ENCODE measurements at places on chromosomes 5 and 9.

GRCh38 chr9:16221366-16221765 lies 649.1 kb downstream of the BNC2 start:
- DNase-seq: no peak

DNA sequence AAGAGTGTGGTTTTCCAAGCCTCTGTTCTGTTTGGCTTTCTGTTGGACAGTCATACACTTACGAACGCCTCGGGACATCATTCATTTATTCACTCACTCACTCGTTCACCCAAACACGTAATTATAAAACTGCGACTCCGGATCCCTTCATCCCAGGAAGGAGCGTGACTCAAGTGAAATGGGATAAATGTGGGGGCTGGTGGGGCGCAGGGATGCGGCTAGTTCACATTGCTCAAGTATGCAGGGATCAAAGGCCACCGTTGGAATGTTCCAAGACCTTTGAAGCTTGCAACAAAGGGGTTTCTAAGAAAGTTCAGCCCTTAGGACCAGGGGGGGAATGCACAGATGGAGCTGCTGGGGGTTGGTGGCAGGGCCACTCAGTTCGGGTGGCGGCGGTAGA lies 64.2 kb downstream of the CFAP77 start:
- no peak for DNase-seq

- no peak for DNase-seq
Measured at GRCh38 chr5:88691230-88691582, 191.8 kb downstream of the MEF2C start.

GRCh38 chr5:963673-964531 lies 44.7 kb upstream of the NKD2 start:
- DNase-seq: no peak

DNA sequence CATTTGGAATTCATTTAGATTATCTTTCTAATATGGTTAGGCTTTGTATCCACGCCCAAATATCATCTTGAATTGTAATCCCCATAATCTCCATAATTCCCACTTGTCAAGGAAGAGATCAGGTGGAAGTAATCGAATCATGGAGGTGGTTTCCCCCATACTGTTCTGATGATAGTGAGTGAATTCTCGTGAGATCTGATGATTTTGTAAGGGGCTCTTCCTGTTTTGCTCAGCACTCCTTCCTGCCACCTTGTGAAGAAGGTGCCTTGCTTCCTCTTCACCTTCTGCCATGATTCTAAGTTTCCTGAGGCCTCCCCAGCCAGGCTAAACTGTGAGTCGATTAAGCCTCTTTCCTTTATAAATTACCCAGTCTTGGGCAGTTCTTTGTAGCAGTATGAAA lies 527.5 kb upstream of the ARRDC3 start:
- no peak for DNase-seq

DNA sequence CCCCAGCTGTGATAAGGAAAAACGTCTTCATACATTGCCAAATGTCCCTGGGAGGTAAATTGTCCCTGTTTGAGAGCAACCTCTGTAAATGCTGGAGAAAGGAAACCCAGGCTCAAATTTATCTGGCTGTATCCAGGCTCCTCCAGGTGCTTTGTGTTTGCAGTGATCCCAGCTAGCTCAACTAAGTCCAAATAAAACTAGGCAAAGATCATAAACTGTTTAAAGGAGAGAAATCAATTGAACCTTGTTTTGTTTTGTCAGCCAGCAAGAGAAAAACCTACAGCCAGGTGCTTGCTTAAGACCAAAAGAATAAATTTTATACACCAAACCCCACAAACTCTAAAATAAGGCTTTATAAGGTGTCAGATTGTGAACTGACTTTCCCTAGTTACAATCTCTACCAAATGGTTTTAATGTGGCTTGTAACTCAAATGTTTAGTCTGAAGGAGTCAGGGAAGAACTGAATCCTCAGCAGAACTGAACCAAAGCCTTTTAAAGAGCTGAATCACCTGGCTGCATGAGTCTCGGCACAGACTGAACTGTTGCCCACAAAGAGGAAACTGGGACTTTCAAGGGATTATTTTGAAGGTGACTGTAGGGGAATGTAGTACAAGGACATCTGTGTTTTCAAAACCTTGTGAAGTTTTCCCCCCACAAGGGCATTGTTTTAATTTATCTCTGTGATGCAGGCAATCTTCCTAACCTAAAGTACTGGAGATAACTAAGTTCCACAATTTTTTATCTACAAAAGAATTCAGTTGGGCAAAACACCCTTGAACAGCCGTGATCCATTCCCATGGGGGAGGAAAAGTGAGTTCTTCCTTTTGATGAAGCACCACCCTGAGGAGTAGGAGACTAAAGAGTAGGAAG lies 201.7 kb upstream of the TARS1 start:
- DNase-seq: no peak

DNA sequence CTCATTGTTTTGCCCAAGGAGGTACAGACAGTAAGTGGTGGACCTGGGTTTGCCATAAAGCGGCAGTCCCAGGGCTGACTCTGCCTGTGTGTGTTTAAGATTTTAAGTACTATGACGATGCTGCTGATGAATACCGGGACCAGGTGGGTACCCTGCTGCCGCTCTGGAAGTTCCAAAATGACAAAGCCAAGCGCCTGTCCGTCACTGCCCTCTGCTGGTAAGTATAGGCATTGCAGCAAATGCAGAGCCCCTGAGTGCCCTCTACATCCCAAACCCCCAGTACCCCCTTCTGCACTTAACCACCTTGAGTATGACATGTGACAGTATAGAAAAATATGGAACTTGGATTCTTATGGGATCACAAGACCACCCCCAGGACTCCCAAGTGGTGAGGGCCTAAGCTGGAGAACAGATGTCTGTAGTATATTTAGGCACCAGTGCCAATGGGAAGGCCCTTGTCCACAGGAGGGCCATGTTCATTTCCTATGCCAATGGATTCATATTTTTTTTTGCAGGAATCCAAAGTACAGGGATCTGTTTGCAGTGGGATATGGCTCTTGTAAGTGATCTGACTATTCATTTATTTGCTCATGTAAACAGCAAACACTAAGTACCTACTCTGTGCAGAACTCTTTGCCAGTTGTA lies 22.0 kb downstream of the ENHO start:
- DNase-seq: no peak

DNA sequence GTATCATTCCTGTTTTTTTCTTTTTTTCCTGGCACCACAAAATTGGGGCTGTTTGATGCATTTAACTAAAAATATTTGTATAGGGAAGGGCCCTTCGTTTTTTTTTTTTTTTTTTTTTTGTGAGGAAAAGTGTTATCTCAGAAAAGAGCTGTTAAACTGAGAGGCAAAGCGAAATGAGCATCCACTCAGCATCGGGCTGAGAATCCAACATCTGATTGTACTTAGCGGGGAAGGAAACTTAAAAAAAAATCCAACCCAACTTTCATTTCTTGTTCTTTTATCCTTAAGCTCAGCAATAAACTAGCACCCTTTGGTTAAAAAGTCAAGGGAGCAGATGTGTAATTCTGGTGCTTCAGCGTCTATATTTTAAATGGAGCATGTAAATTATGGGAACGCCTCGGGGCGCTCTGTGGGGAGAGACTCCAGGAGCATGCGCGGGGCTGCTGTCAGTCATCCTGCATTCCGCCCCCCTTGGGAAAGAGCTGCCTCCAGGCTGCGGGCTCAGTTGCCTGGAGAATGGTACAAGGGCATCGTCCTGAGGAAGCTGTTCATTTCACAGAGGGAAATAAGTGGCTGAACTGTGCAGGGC lies 33.3 kb downstream of the DMRT2 start:
- DNase-seq: no peak

DNA sequence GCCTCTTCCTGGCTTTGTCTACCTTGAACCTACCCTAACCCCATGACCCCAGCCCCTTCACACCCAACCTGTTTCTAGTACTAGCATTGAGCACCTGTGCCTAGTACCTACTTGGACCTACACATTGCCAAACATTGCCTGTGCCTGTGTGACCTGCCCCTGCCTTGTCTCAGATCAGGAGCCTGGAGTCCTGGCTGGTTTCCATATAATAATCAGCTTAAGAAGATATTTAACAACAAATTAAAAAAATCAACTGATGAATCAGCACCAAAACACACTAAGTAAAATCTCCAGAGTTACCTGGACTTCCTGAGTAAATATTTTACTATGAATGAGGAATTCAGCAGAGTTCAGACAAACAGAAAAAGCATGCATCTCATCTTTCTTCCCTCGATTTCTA lies 17.7 kb downstream of the LPAR1 start:
- DNase-seq: no peak

DNA sequence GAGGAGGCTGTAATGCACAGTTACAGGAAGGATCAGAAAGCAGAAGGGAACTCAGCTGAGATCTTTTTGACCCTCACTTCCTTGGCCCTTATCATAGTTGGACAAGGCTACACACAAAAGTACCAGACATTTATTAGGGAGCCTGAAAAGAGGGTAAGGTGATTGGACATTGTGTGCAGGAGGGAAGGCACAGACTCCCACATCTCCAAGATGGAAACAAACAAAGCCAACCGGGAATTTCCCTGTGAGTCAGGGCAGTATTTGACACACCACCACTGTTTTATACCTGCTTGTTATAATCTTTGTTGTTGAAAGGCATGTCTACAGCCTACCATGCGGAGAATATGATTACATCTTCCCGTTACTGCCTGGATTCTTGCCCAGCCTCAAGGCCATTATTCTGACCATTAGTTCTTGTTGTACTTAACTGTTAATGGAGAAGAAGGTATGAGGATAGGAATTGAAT lies 3.0 kb upstream of the CCNG1 start:
- DNase-seq: no peak

GRCh38 chr9:99130069-99130468 lies 25.2 kb downstream of the TGFBR1 start:
- DNase-seq: peak; percentile 68

GRCh38 chr9:75657015-75657414 lies 233.5 kb upstream of the PCSK5 start:
- no peak for DNase-seq

DNA sequence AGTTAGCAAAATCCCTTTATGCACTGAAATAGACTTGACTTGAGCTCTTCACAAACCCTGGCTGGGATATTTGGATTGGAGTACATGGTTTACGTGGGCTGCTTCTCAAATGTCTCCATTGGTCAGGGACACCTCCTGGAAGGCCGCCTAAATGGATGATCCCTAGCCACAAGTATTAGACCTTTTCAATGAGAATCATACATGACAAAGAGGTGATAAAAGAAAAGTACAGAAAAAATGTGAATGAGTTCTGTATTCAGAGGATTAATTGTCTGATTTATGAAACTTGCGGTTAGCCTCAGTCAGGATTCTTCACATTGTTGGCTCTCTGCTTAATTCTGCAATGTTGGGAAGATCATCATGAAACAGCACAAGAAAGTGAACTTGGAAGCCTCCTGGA lies 752.8 kb upstream of the ADAMTS16 start:
- DNase-seq: no peak

DNA sequence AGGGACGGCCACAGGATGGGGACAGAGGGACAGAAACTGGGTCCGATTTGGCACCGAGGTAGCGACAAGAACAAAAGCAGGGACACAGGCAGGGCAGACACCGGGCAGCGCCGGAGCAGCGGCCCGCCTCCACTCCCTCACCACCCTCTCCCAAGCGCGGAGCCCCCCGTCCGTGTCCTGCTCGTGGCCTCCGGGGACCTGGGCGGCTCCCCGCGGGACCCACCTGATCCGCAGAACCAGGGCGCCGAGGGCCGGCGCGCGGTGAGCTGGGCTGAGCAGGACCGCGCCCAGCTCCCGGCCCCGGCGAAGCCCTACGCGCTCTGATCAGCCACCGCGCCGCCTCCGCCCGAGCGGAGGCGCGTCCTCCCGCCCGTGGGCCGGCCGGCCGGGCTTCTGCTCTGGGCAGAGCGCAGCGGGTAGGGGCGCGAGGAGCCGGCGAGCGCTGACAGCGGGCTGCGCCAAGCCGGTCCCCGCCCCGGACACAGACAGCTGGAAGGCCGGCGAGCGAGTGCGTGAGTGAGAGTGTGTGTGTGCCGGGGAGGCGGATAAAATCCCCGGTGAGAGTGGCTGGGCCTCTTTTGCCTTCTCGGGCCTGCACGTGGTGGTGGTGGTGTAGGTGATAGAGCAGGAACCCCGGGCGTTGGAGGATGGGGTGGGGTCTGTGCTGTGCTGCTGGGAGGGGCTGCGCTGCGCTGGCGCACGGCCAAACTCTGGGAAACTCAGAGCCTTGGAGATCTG lies at the start of gene GGTA1:
Gene GGTA1, minus strand, starts transcription at position 418 of the 738 bp plus-strand sequence. CDS start 31,922 bp downstream, outside the sequence.
- DNase-seq: no peak

DNA sequence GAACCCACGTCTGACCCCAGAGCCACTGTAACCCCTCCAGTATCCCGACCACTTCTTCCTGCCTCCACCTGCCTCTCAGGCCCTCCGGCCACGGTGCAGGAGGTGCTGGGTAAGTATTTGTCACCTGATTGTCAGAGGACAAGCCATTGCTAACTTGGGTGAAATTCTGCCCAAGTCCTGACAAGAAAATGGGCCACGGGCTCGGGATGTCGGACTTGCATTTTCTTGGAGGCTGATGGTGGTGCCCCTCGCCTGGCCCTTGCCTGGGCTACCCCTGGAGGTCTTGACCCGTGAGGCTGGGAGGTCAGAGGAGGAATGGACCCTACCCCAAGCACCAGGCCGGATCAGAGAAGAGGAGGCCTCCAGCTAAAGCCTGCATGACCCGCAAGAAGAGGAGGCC lies 149.7 kb upstream of the COL5A1 start:
- no peak for DNase-seq

DNA sequence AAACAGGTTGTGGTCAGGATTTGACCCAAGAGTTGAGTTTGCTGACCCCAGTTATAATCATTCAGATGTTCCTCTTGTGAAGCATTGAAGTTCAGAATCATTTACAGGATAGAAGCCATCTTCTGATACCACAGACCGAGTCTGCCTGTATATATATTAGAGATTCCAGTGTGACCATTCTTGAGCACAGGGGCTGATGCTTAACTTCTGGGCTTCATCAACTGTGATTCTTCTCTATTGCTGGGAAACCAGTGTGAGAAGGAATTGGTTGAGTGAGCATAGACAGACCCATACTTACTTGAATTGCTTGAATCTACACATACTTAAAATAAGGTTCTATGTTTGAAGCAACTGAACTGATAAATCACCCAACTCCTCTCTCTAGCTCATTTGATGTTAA lies 27.9 kb upstream of the PCAT7 start:
- no peak for DNase-seq

DNA sequence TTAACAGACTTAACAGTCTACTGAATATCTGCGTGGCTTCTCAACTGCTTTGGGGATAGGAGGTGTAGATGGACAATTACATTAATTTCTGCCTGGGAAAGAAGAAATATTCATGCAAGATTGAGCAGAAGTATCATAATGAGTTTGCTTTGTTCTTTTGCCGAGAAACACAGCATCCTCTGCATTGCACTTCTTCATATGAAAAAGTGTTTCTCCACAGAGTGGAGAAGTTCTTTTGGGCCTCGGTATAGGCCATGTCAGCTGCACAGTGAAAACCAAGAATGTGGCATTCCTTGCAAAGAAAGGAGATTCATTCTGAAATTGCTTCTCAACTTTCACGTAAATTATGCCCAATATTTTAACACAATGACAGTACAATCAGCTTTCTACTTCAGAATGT lies 17.6 kb upstream of the SNX2 start:
- DNase-seq: no peak

GRCh38 chr5:10592601-10593000 lies 28.7 kb downstream of the ANKRD33B start:
- no peak for DNase-seq

- no peak for DNase-seq
Measured at GRCh38 chr9:95854386-95855020, 21.0 kb upstream of the ERCC6L2 start.

Measured in GM12864 (cell line).